Left ventricle myocardium inferior (tissue), 1 donor: ENCODE measurements at places on chromosomes 6 and 20.

- no peak overlapping the region for H3K27ac ChIP-seq
- H3K4me3 ChIP-seq = peak overlapping the region; percentile 75
- DNase-seq = no peak
- peaks cover 23% of the 10 kb centered on the region for H3K4me1 ChIP-seq
Measured at GRCh38 chr6:153129873-153130514, 1.1 kb downstream of the RGS17 start.

DNA sequence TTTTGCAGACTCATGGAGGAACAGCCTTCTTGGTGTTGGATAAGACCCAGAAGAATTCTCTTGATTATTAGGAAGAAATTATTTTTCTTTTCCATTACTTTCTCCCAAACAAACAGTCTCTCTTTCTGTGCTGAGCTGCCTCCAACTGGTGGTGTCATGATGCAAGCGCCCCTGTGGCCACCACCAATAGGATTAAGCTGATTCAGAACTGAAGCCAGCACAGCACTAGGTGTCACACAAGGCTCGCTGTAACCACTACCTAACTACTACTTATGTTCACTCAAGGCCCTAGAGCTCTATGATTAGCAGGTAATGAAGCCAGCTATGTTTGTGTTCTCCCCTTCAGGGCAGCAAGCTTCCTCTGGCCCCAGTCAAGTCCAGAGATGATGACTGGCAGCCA lies 123.4 kb downstream of the HTR1B start:
- H3K4me3 ChIP-seq = no peak overlapping the region
- H3K36me3 ChIP-seq = no peaks in the 10 kb centered on the region
- no peaks in the 10 kb centered on the region for H3K27me3 ChIP-seq

GRCh38 chr6:99132026-99132635 lies 184.4 kb upstream of the FBXL4 start:
- no peak overlapping the region for H3K27ac ChIP-seq
- peaks cover 4% of the 10 kb centered on the region for H3K27me3 ChIP-seq
- H3K4me1 ChIP-seq = no peaks in the 10 kb centered on the region

DNA sequence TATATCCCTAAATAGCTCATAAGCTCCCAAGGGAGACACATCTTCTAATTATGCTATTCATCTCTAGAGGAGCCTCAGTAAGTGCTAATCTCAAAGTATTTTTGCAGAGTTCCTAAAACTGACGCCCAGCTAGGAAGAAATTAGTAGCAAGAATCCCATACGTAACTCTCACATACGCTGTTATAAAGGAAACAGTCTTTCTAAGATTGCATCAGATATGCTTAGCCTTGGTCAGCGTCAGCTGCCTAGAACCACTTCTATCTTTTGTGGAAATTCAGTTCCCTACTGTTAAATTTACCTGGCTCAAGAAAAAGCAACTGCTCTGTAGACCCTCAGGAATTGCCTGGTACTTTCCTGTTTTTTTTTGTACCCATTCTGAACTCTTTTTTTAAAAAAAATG lies 13.6 kb downstream of the RIPOR2 start:
- no peaks in the 10 kb centered on the region for H3K27me3 ChIP-seq
- H3K36me3 ChIP-seq = no peaks in the 10 kb centered on the region
- no peak for DNase-seq

DNA sequence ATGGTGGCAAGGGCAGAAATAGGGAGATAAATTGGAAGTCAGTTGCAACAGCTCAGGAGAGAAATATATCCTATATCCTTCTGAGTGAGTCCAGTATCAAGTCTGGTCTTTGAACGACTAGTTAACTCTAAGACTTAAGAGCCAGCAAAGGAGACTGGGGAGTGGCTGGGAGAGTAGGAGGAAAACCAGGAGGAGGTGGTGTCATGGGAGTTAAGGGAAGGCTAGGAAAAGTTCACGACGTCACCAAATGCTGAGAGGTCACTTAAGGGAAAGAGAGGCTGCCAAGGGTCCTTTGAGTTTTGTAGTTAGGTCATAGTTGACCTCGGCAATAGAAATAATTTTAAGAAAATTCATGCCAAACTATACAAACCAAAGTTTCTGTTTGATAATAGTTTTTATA lies 25.1 kb downstream of the ACOT13 start:
- DNase-seq = no peak
- H3K36me3 ChIP-seq = peaks cover 3% of the 10 kb centered on the region
- H3K4me1 ChIP-seq = peaks cover 32% of the 10 kb centered on the region
- no peaks in the 10 kb centered on the region for H3K27me3 ChIP-seq
- H3K4me3 ChIP-seq = no peak overlapping the region
- H3K27ac ChIP-seq = peak overlapping the region; percentile 13

- no peaks in the 10 kb centered on the region for H3K27me3 ChIP-seq
- H3K27ac ChIP-seq = no peak overlapping the region
- no peaks in the 10 kb centered on the region for H3K36me3 ChIP-seq
Measured at GRCh38 chr20:25856256-25856884, 159.7 kb upstream of the ZNF337 start.

DNA sequence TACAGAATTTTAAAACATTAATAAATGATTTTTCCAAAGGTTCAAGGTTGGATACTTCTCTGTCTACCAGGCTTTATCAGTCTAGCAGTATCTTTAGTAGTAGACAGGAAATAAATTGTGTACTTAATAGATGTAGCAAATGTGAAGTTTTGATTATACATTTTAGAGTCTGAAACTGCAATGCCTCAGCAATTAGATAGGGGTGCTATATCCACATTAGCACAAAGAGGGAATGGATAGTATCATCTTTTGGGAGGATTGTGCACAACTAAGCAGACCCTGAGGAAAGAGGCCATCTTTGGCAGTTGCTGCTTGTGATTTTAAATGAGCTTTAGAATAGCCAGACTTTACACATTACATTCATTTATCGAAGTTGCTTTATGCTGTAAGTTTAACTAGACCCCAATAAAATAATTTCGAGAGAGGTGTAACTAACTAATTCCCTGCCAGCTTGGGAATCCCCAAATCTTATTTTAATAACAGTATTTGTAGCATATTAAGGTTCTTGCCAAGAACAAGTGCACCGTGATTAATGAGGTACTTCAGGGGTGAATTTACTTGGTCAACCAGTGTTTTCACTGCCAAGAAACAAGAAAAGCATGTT lies 2.8 kb downstream of the KCNQ5 start:
- H3K27ac ChIP-seq = no peak overlapping the region
- peaks cover 81% of the 10 kb centered on the region for H3K27me3 ChIP-seq

- H3K4me1 ChIP-seq = no peaks in the 10 kb centered on the region
- H3K4me3 ChIP-seq = no peak overlapping the region
- H3K27me3 ChIP-seq = no peaks in the 10 kb centered on the region
Measured at GRCh38 chr6:164283574-164283973, 869.1 kb downstream of the QKI start.

- no peaks in the 10 kb centered on the region for H3K36me3 ChIP-seq
- no peaks in the 10 kb centered on the region for H3K27me3 ChIP-seq
- H3K27ac ChIP-seq = no peak overlapping the region
- H3K4me1 ChIP-seq = no peaks in the 10 kb centered on the region
Measured at GRCh38 chr6:64270083-64270482, 634.5 kb downstream of the PHF3 start.

GRCh38 chr6:18978337-18979128 lies 591.4 kb downstream of the RNF144B start:
- peaks cover 19% of the 10 kb centered on the region for H3K4me1 ChIP-seq
- H3K27me3 ChIP-seq = no peaks in the 10 kb centered on the region
- H3K36me3 ChIP-seq = no peaks in the 10 kb centered on the region
- H3K4me3 ChIP-seq = no peak overlapping the region

- peaks cover 31% of the 10 kb centered on the region for H3K27me3 ChIP-seq
- no peaks in the 10 kb centered on the region for H3K36me3 ChIP-seq
- no peak overlapping the region for H3K4me3 ChIP-seq
- H3K4me1 ChIP-seq = no peaks in the 10 kb centered on the region
Measured at GRCh38 chr20:17327185-17328148, 100.6 kb downstream of the PCSK2 start.

- H3K27me3 ChIP-seq = no peaks in the 10 kb centered on the region
- no peak for DNase-seq
- peaks cover 11% of the 10 kb centered on the region for H3K4me1 ChIP-seq
- H3K36me3 ChIP-seq = no peaks in the 10 kb centered on the region
- H3K27ac ChIP-seq = peak overlapping the region; percentile 16
Measured at GRCh38 chr6:128803911-128804310, 79.0 kb upstream of the LAMA2 start.

DNA sequence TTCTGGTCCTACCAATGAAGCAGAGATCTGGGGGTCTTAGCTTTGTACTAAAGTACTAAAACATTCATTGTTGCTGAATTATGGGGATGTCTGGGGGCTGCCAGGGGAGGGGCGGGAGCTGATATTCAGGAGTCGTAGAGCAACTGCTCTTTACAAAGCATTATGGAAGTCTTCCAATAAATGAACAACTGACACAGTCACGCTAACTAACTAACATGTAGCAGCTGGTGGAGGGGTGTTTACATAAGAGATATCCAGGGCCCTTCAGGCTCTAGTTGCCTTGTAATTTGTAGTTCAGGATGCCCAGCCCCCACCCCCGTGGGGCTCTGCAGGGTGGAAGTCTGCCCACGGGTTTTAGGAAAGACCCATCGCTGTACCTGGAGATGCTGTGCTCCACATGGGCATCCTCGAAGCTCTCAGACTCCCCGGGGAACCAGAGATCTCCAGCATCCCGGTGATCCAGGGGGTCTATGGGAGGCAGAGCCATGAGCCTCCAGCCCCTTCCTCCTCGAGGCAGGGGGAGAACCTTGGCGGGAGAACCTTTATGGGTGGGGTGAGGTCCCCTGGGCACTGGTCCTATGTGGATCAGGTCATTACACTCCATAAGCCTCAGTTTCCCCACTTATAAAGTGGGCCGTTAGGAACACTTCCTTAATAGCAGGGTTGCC lies 3.4 kb downstream of the TREM2 start:
- DNase-seq = no peak
- no peak overlapping the region for H3K27ac ChIP-seq
- no peaks in the 10 kb centered on the region for H3K36me3 ChIP-seq

GRCh38 chr6:34645627-34646026 lies 50.9 kb downstream of the ILRUN start:
- no peak overlapping the region for H3K27ac ChIP-seq
- peaks cover 40% of the 10 kb centered on the region for H3K4me1 ChIP-seq
- peaks cover 20% of the 10 kb centered on the region for H3K36me3 ChIP-seq
- no peaks in the 10 kb centered on the region for H3K27me3 ChIP-seq

DNA sequence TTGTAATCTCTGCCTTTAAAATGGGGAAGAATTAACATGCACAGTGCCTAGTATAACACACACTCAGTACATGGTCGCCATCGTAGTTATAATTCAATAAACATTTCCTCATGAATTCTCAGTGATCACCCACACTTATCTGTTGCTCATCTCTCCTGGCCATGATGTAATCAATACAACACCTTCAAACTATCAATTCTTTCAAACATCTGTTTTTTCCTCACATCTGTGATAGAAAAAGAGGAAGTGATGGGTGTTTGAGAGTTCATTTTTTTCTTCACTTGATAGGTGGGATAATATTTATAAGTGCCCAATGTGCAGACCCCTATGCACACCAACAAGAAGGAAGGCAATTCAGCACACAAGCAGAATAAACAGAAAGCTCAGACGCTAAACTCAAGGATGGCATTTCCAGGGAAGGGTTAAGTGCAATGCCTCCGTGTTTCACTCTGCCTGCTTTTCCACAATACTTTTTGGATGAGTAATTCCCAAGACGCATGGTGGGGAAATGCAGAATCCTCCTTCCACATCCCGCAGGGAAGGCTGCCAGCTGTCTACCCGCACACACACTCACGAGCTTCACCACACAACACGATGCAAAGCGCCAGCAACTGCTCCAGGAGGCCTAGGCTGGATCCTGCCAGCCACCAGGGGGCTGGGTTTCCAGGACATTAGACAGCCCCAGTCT lies 100.3 kb downstream of the GMPR start:
- no peak overlapping the region for H3K27ac ChIP-seq
- peaks cover 69% of the 10 kb centered on the region for H3K4me1 ChIP-seq
- no peaks in the 10 kb centered on the region for H3K36me3 ChIP-seq

- DNase-seq = no peak
- peaks cover 50% of the 10 kb centered on the region for H3K27me3 ChIP-seq
- no peaks in the 10 kb centered on the region for H3K36me3 ChIP-seq
- H3K27ac ChIP-seq = no peak overlapping the region
Measured at GRCh38 chr6:865846-866245, 172.9 kb upstream of the EXOC2 start.

DNA sequence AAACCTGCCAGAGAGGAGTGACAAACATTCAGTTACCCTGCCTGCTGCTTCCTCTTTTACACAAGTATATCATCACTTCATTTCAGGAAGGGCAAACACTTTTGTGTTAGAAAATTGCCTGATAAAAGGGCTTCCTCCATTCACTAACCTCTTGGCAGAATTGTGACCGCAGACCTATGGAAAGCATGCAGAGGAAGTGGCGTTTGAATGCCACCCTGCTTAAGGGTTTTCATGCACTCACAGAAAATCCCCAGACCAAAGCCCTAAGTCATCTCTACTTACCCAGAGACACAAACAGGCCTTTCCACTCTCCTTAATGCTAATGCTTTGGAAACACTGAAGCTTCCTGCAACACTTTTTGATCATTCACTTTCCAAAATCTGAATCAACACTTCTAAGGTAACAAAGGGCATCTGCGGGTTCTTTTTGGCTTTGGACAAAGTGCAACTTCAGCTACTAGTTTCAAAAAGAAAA lies 22.1 kb upstream of the RALGAPA2 start:
- H3K27ac ChIP-seq = no peak overlapping the region
- H3K36me3 ChIP-seq = no peaks in the 10 kb centered on the region
- no peaks in the 10 kb centered on the region for H3K27me3 ChIP-seq

- no peak overlapping the region for H3K4me3 ChIP-seq
- no peak overlapping the region for H3K27ac ChIP-seq
- H3K4me1 ChIP-seq = peaks cover 63% of the 10 kb centered on the region
- H3K27me3 ChIP-seq = no peaks in the 10 kb centered on the region
- H3K36me3 ChIP-seq = peaks cover 49% of the 10 kb centered on the region
- DNase-seq = no peak
Measured at GRCh38 chr6:132817554-132818403, 3.4 kb downstream of the RPS12 start.

- no peaks in the 10 kb centered on the region for H3K27me3 ChIP-seq
Measured at GRCh38 chr20:3404402-3404801, 3.1 kb downstream of the DNAAF9 start.

GRCh38 chr20:60408435-60408834 lies 450.2 kb downstream of the CDH26 start:
- no peak overlapping the region for H3K4me3 ChIP-seq
- H3K36me3 ChIP-seq = no peaks in the 10 kb centered on the region
- no peak for DNase-seq
- no peak overlapping the region for H3K27ac ChIP-seq
- no peaks in the 10 kb centered on the region for H3K27me3 ChIP-seq

- no peaks in the 10 kb centered on the region for H3K4me1 ChIP-seq
- H3K27me3 ChIP-seq = no peaks in the 10 kb centered on the region
- H3K27ac ChIP-seq = no peak overlapping the region
Measured at GRCh38 chr20:5773589-5773988, 23.4 kb downstream of the SHLD1 start.
